Thoracic aorta (tissue), 2 donors: ENCODE measurements at places on chromosomes 4 and X.

DNA sequence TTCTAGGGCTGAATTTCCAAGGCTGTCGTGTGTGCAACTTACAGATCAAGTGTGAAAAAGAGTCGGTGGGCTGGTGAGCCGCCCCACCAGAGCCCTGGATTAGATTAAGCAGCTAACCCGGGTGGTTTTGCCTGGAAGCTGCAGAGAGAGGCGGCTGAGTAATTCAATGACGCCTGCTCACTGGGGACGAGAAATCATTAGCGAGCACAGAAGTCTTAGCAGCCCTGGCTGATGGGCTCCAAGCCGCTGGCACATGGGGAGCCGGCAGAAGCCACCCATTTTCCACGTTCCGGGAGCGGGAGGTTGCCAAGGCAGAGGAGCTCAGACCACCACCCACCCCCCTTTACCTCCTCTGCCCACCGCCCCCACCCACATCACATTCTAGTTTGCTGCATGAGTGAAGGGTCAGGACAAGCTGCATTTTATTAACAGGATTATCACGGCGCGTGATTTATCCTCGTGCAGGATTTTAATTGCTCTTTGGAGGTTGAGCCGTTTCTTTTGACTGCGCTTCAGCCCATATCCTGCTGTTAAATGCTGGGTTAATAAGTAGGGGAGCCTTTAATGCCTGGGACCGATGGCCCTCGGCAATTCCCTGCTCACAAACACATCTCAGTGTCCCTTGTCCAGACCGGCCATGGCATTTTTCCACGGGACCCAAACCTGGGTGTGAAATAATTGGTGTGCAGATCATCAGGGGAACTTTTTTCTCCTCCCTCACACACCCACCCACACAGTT lies 19.1 kb downstream of the BCOR start:
- no peak for DNase-seq

DNA sequence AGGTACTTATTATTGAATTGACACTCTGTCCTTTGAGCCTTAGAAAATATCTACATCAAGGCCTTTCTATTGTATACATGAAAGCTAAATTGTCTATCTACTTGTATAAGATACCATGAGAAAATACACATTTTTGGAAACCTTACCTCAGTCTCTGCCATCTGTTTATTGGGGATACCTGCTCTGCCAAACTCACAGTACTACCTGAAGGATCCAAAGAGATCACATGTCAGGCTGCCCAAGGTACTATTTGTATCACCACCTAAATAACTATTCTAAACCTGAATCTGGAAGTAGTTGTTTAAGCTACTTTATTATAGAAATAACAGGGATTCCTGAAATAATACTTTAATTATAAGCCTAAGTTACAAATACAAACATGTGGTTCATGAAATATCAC lies 126.2 kb downstream of the PALLD start:
- DNase-seq = no peak

GRCh38 chr4:173231916-173232315 lies 63.3 kb downstream of the GALNT7 start:
- DNase-seq = no peak

DNA sequence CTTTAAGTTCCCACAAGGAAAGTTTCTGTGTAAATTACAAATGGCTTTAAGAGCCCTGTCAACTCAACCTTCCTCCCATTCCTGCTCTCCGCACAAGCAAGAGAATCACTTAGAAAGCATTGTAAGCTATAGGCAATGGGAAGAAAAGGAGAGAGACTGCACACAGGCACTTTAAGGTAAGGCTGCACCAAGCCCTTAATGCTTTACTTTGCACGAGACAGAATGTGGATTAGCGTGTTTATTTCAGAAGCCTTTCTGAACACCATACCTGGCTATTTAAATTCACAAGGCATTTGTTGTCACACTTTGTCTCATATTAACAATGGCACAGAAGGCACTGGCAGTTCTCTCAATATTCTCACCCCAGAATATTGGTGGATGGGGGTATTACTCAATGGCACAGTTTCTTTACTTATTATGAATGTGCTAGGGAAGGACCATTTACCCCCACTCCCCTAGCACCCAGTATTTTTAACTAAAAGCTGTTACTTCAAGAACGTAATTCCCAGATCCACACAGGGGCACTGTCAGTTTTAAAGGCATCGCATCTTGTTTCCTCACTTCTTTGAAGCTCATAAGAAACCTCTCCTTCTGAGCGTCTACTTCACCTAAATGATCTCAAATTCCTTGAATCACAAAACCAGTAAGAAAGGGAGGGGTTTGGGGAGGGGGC lies 150.0 kb downstream of the MAML3 start:
- DNase-seq = no peak

GRCh38 chr4:128130621-128131020 lies 69.5 kb downstream of the LARP1B start:
- DNase-seq = no peak

DNA sequence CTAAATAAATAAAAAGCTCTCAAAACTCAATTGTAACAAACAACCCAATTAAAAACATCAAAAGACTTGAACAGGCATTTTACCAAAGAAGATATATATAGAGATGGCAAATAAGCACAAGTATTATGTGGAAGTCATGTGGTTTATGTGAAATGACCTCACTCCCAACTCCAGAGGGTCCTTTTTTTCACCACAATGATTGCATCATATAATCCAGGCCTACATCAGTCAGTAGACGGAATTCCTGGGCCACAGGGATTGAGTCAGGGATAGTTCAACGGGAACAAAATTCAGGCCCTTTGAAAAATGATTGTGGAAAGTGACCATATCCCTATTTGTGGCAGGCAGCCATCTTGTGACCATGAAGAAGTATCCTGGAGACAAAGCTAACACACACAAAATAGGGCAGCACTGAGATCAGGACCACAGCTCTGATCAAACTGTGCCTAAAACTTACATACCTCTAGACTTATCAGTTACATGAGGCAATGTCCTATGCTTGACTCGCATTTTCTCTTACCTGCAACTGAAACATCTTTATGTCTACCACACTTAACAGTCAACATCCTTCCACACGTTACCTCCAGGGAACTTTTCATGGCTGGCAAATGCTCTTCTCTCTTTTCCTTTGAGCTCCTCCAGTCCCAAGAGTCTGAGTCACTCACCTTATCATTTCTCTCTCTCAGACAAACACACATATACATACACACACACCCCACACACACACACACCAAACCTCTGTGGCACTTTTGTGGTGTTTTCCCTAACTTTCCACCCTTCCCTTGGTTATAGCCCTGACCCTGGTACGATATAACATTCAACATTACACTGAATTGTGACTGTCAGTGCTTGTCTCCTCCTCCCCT lies 113.5 kb downstream of the PHF8 start:
- no peak for DNase-seq

GRCh38 chrX:20181598-20182329 lies 40.1 kb upstream of the EIF1AX start:
- no peak for DNase-seq
